ENCODE measurements at places on chromosomes 3 and 15. TPM values are rescaled to one million over a fixed set of nuclear protein-coding genes. Genes with fewer than 3 reads are reported as not detected.

IQCF5 gene
- total RNA-seq, result not detected

RETNLB gene
- not detected for total RNA-seq

TM4SF18 gene
- total RNA-seq, result not detected

GRCh38 chr15:78167227-78167888 lies 18.2 kb downstream of the IDH3A start:
- peak; percentile 50 for DNase-seq

CHL1 gene
- not detected for total RNA-seq

GRCh38 chr3:148075771-148076716 lies 621.7 kb upstream of the AGTR1 start:
- DNase-seq, result no peak

FEZF2 gene
- not detected for total RNA-seq

- no peak for DNase-seq
Observed at GRCh38 chr15:48823237-48823636, 12.4 kb upstream of the CEP152 start.

LRTM1 gene
- total RNA-seq, result not detected

DNA sequence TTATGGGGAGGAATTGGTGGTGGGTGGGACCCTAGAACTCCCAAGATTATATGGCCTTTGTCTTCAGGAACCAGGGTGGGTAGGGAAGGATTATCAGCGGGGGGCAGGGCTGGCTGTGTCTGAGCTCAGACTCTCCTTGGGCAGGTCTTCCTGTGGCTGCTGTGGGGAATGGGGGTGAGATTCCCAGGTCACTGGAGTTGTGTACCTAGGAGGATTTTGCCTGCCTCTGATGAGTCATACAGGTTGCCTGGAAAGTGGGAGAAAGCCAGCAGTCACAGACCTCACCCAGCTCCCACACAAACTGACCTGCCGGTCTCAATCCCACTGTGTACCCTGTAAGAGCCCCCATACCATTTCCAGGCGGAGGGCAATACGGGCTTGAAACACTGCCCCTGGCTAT lies 209.9 kb upstream of the CNTN3 start:
- no peak for DNase-seq

DNA sequence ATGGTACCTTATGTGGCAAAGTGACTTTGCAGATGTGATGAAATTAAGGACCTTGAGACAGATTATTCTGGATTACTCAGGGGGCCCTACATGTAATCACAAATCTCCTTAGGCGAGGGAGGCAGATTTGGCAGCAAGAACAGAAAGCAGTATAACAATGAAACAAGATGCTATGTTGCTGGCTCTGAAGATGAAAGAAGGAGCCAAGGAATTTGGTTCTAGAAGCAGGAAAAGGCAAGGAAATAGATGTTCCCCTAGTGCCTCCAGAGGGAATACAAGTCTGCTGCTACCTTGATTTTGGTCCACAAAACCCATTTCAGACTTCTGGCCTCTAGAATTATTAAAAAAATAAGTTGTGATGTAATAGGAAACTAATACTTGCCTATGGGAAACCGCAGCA lies 64.5 kb downstream of the PIK3R4 start:
- DNase-seq, result no peak

IFT122 gene
- 15.7 TPM for total RNA-seq

SCAMP5 gene
- total RNA-seq, result 0.89 TPM

GRCh38 chr3:27993051-27993450 lies 248.4 kb upstream of the CMC1 start:
- DNase-seq, result no peak

DNA sequence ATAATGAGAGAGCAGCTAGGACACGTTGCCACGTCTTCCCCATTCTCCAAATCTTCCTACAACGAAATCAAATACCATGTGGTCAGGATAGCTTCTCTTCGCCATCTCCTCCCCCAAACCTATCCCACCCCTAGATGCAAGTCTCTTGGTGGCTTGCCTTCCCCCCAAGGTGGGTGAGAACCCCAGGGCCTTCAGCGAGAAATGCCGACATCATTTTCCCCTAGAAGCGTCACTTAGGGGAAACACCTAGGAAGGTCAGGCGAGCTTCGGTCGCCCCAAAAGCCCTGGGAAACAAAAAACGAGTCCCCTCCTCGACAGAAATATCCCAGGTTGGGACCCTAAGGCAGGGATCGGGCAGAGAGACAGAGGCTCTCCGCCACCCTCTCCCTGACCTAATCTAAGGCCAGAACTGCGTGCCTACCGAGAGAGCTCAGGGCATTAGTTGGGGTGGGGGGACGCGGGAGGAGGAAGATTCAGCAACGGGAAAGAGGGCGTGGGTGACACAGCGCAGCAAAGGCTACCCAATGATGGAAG lies 502 bp downstream of the DPH3 start:
- DNase-seq, result no peak

P4HTM gene
- 39.1 TPM for total RNA-seq

DNA sequence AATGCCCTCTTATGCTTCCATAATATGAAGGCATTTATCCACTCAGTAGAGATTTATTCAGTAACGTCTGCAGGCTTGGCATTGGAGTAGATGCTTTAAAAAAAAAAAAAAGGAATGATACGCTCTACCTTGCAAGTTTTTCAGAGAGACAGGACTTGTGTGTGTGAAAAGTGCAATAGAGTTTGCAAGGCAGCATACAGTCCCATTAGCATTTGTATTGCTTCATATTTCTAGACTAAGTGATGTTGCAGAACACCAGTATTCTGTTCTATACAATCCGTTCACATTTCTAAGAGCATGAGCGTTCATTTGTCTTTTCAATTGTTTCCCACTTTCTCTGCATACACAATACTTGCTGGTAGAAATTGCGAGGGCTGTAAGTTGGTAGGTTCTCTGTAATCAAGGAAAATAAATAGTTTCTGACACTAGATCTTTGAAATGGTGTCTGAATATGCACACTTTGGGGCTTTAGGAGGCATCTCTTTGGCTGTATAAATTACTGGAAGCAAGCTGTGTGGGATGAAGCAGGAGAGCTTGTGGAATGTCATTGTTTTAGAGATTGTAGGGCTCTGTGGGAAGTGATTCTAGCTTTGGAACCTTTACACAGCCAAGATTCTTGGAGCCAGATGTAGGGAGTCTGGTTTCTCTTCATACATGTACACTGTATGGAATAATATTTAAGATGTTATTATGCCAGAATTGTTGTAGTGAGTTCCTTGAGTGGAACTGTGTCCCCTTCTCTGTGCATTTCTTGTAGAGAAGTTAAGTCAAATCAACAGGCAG lies 262.7 kb downstream of the FEZF2 start:
- no peak for DNase-seq

TEX55 gene
- not detected for total RNA-seq

CLDN1 gene
- 6.0 TPM for total RNA-seq

LRRC2 gene
- not detected for total RNA-seq

- DNase-seq, result no peak
Observed at GRCh38 chr3:13313813-13314212, 106.3 kb downstream of the NUP210 start.

- DNase-seq, result no peak
Observed at GRCh38 chr3:167113035-167113830, 266.9 kb downstream of the ZBBX start.

- DNase-seq, result no peak
Observed at GRCh38 chr15:78140292-78140691, 8.9 kb upstream of the IDH3A start.

GRCh38 chr3:58722561-58722960 lies 56.0 kb upstream of the FAM3D start:
- DNase-seq, result no peak

- DNase-seq, result no peak
Observed at GRCh38 chr15:52727815-52728214, 48.6 kb upstream of the ATOSA start.

ZNF80 gene
- 0.74 TPM for total RNA-seq

- no peak for DNase-seq
Observed at GRCh38 chr3:10553591-10554235, 48.3 kb upstream of the ATP2B2 start.

A4GNT gene
- not detected for total RNA-seq

FSTL1 gene
- 0.16 TPM for total RNA-seq

DNA sequence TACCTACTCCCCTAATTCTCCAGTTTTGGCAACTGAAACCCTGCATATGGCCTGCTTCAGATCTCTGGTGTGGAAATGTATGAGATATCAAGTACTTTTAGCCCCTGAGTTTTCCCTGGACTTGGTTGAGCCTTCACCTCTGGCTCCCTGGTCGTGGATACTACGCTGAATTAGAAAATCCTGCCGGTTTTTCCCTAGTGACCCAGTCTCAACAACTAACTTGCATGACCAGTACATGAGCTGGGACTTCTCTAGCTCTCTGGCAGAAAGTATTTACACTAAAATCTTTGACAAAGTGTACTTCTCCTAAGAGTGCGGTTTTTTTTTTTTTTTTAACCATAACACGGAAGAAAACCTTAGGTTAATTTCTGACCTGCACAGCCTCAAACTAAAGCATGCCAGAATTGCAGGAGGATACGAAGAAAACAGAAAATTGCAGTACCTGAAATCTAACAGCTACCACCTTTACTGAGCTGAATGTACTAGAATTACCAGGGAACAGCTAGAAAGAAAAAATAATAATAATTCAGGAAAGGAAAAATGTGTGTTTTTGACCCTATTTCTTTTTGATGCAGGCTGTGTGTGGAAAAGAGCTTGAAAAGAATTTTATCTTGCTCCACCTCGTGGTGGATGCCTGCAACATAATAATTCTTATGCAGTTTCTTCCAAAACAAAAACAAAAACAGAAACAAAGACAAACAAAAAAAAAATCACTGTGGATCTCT lies 165.6 kb downstream of the GMNC start:
- DNase-seq, result no peak

GRCh38 chr15:64738226-64739095 lies 36.9 kb downstream of the RBPMS2 start:
- no peak for DNase-seq

- no peak for DNase-seq
Observed at GRCh38 chr3:48894516-48894915, 4.2 kb downstream of the SLC25A20 start.

TMOD2 gene
- total RNA-seq, result 1.7 TPM

DNA sequence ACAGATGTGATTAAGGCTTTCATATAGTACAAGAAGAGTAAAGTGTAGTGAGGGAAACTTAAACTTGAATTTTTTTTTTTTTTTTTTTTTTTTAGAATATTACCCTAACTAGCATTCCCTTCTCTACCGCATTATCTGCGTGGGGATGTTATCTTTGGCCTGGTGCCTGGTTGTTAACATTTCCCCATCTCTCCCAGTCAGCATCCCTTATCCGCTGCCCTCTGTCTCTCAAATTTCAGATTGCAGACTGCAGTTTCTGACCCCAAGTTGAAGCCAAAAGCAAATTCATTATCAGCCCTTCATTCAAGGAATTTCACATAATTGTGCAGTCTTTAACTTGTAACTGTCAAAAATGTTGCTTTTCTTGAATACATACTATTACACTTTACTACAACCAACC lies 353.0 kb downstream of the PLOD2 start:
- no peak for DNase-seq

GOLGA8N gene
- total RNA-seq, result 6.9 TPM

OIP5 gene
- total RNA-seq, result 16.1 TPM

GRCh38 chr3:16987141-16987540 lies 102.4 kb downstream of the PLCL2 start:
- DNase-seq, result no peak

GRCh38 chr3:147373301-147373700 lies 33.0 kb downstream of the ZIC4 start:
- no peak for DNase-seq

DNA sequence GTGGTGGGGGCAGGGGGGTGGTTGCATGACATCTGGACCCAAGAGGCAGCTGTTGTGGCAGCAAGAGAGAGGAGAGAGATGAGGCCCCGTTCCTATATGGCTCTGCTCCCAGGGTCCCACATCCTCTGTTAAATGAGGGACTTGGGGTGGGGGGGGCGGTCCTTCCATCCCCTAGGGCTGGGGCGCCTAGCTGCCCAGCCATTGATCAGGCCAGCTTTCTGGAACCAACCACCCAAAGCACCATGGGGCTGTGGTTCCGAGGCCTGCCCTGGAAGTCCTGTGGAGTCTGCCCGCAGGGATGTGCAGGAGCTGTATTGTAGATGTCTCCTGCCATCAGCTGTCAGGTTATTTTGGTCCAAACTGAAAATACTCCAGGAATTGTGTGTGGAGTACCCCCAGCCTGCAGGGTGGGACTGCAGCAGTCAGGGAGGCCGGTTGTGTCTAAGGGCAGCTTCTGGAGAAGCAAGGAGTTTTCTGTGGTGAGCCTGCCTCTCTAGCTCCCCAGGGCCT lies 5.2 kb downstream of the FURIN start:
- DNase-seq, result no peak

GRCh38 chr3:101634591-101635196 lies 42.2 kb downstream of the ZBTB11 start:
- no peak for DNase-seq

DNA sequence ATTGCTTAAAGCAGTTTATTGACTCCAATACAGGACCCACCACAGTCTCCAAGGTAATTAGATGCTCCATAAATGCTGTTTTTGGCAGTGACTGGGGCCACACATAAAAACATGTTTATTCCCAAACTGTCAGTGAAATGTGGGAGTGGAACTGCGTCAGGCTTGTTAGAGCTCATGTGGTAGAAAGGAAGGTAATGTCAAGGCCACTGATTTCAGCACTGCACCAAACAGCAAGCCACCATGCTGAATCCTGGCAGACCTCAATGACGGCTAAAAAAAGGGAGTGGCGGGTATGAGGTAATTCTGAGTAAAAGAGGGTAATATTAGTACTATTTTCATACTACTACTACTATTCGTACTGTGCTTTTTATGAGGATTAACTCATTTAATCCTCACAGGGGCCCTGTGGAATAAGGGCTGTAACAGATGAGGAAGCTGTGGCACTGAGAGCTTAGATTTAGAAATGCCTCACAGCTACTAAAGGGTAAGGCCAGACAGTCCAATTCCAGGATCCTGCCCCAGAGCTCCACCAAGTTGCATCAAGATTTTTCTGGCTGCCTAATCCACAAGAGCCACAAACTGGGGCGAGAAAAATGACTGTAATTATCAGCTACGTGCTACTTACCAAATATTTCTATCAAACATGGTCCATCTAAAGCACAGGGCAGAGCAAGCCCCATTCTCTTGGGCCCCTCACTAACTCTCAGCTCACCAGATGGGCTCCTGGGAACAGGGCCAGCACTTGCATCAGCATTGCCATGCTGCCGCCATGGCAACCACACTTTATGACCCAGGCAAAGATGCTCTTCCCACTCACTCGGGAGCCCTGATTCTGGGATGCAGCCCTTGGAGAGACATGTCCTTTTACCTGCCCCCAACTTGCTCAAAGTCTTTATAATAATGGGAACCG lies 83.6 kb upstream of the SPATA12 start:
- DNase-seq, result no peak

LNP1 gene
- total RNA-seq, result 2.0 TPM

DNA sequence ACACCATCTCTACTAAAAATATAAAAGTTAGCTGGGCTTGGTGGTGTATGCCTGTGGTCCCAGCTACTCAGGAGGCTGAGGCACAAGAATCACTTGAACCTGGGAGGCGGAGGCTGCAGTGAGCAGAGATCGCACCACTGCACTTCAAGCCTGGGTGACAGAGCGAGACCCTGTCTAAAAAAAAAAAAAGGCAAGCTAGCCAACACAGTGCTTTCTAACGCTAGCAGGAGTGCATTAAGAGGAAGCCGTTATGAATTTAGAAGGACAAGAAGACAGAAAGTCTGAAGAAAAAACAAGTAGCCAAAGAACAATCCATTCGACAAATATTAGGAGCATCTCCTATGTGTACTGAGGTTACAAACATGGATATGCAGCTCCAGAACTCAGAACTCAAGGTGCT lies 28.6 kb downstream of the BHLHE40 start:
- no peak for DNase-seq
